M059J (cell line): ENCODE measurements at places on chromosomes 1 and 21.

DNA sequence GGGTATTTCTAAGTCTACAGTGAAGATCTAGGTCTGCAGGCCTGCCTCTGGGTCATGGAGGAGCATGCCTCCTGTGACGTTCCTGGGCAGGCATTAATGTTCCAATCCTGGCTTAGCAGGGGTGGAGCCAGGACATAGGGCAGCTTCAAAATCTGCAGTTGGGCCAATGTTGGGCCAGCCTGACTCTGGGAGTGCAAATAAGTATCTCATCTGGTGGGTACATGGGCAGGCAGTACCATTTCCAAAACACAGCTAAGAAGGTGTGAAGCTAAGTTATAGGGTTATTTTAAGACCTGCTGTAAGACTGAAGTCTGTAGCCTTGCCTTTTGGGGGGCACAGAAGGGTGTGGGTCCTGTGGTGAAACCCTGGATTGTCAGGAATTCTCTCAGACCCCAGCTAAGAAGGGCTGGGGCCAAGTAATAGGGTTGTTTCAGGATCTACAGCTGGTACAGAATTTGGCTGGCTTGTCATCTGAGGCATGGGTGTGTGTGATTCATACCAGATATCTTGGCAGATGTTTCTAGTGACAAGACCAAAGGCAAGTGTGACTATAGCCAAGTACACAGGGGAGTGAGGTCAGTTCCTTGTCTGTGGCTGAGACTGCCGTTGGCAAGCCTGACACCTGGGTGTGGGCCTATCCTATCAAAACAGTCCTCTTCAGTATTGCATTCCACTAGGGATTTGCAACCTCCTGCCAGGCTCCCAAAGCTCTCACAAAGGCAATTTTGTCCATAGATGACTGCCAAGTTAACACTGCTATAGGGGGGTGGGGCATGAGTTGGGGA lies 468.7 kb upstream of the B3GALT2 start:
- peak; percentile 78 for DNase-seq

GRCh38 chr21:21034036-21034435 lies 35.8 kb downstream of the NCAM2 start:
- no peak for DNase-seq

- peak; percentile 38 for DNase-seq
These were observed 9.8 kb upstream of the AK5 start for GRCh38 chr1:77271852-77272580.

- DNase-seq: no peak
These were observed 155.1 kb downstream of the VPS13D start for GRCh38 chr1:12384836-12385456.

- DNase-seq: peak; percentile 86
These were observed 88.2 kb upstream of the ABCD3 start for GRCh38 chr1:94329986-94330385.

- no peak for DNase-seq
These were observed 27.5 kb downstream of the KCTD3 start for GRCh38 chr1:215594640-215595039.

- DNase-seq: no peak
These were observed 1.8 kb upstream of the SPRR1A start for GRCh38 chr1:152982076-152982475.

DNA sequence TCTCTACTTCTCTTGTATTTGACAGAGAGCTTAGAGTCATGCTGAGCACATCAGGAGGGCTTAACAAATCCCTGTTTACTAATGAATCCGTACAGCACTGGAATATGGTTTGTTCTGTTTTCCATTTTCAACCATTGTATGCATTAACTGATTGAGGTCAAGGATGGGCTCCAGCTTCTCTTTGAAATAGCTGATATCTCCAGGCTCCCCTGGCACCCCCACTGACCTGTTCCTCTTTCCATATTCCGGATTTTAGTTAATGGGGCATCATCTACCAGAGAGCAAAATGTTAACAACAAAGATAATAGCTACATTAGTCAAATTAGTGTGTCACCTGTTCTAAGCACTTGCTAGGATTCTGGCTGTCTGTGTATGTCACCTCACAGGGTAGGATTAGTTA lies 57.6 kb downstream of the NENF start:
- DNase-seq: no peak
